ENCODE measurements at places on chromosomes 1 and 21.

GRCh38 chr1:27724961-27725373 is 794 bp upstream of the FAM76A start:
- DNase-seq: no peak

GRCh38 chr1:184075055-184076029 is 23.8 kb downstream of the TSEN15 start:
- DNase-seq: no peak

DNA sequence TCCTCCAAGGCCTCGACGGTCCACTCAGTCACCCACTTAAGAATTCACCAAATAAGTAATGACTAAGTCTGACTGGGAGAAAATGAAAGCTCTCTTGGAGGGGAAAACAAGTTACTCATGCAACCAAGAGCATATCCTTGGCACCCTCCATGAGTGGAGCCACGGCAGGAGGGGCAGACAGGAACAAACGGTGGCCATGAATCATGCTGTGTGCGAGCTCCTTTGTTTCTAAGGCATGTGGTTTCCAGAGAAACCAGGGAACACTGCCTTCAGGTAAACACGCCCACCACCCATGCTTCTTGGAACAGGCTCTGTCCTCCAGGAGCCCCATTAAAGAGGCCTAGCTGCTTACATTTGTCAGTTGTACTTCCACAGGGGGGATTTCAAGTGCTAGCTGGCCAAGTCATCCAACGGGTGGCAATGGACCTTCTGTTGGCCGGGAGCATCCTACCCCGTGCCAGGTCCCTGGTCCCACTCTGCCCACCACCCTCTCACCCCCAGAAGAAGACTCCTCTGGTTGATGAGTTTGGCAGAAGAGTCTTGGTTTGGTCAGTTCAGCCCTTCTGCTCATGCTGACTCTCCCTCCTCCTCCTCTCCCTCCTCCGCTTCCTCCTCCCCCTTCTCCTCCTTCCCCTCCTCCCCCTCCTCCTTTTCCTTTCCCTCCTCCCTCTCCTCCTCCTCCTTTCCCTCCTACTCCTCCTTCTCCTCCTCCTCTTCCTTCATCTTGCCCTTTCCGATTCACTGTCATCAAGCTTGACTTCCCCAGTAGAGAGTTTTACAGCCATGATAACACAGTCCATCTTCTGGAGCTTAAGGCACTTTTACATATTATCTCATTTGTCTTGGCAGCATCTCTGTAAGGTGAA is 107.6 kb downstream of the CCDC185 start:
- DNase-seq: no peak

GRCh38 chr1:8816264-8816663 is 1.2 kb downstream of the RERE start:
- no peak for DNase-seq

DNA sequence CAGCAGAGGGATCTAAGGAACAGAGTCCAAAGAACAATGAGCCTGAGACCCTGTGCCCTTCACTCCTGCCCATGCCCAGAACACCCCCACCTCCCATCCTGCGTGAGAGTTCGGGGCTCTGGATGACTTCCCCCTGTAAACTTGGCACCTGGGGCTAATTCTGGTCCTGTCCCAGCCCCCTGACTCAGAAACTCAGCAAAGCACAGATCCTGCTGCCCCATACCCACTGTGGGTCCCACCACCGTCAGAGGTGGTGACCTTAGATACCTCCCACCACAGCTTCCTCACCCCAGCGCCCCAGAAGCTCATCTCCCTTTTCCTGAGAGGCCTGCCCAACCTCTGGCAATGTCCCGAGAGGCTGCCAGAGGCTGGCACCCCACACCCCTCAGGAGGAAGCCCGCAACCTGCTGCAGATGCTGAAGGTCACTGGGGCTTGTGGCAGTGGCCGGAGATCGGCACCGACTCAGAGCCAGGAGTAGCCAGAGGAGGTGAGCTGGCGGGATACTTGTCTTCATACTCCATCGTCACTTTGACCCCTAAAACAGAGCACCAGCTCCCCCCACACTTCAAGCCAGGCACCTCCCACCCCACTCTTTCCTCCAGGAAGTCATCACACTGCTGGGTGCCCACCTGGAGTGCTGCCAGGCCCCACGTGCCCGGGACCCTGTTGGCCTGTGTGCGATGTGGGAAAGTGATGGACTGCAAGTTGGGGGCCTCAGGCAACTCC is 111.6 kb upstream of the IFFO2 start:
- DNase-seq: no peak

DNA sequence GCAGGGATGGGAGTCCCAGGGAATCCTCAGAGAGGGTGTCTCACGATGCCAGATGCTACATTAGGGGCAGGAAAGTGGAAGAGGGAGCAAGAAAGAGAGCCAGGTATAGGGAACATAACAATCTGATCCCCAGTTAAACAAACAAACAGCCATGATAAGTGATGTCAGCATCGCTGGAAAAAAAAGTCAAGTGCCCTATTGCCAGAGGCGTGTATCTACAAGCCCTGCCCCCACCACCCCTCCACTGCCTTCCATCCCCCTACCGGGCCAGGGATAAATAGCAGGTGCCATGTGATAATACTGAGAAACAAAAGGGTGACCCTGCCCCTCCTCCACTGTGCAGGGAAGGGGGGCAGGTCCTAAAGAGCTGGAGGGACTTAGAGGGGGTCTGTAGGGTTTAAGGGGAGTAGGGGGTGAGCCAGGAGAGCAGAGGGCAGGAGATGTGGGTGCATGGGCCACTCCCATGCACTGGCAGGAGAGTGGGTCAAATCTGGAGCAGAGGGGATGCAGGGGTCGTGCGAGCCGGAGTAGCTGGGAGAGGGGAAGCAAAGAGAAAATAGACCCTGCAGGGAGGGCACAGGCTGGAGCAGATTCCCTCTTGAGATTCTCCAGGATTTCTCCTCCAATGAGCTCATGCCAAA is 3.4 kb downstream of the SLC26A9 start:
- DNase-seq: no peak

DNA sequence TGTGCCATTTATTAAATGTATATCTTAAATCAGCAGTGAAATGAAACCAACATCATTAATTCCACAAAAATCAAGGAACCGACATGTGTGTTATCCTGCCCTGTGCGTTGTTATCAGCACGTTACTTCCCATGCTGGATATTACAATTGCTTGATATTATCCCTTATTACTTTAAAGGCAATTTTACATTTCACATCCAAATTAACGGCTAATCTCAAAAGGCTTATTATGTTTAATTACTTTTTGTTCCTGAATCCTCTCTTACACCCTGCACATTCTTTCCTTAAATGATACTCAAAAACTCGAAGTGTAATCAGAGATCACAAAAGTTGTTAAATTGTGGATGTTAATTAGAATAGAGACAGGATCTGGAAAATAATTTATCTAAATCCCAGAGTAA is 167.9 kb downstream of the DAB1 start:
- no peak for DNase-seq

DNA sequence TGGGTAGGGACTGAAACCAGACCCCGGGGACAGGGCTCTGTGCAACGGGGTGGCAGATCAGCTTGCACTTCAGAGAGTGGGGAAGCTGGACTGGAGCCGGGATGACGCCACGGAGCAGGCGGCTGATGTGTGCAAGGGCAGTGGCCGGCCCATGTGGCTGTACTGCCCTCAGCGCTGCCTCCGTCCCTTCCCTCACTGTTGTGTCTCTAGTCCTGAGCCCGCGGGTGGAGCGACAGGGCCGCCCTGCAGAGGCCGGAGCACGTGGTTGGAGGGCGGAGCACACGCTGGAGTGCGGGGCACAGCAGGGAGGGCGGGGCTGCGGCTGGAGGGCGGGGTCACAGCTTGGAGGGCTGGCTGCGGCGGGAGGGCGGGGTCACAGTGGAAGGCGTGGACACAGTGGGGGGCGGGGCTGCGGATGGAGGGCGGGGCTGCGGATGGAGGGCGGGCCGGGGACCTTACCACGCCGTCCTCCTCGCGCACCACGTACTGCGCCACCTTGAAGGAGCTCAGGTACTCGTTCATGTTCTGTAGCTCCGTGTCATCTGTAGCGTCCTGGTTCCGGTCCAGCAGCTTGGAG is 52.4 kb downstream of the CHD5 start:
- DNase-seq: peak; percentile 38

DNA sequence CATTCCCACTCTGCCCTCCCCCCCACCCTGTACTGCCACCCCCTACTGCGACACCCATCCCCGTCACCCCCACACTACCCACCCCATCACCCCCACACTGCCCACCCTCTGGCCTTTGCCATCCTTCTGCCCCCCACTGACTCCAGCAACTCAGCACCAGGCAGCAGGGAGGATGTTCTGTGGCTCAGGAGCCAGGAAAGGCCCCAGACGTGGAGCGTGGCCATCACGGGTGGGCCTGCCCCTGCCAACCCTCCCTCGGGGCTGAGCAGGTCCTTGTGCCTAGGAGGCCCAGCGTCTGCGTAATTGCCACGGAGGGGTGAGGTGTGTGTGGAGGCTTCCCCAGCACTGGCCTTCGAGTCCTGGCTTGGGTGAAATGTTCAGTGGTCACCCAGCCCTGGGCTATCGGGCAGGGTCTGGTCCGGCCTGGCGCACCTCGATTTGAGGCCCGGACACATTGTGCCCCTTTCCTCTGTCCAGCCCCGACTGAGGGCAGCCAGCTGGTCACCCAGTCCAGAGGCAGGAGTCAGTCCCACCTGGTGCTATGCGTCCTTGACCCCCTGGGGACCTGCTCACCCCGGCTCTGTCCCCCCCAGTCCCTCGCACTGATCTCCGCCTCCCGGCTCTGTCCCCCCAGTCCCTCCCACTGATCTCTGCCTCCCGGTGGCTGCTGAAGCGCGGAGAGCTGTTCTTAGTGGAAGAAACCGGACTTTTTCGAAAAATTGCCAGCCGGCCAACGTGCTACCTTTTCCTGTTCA is 23.0 kb downstream of the ARHGEF16 start:
- DNase-seq: no peak

GRCh38 chr1:55702064-55702463 is 486.9 kb upstream of the USP24 start:
- no peak for DNase-seq

- peak; percentile 37 for DNase-seq
Observed at GRCh38 chr1:150281221-150281757, 1.1 kb upstream of the CIART start.

DNA sequence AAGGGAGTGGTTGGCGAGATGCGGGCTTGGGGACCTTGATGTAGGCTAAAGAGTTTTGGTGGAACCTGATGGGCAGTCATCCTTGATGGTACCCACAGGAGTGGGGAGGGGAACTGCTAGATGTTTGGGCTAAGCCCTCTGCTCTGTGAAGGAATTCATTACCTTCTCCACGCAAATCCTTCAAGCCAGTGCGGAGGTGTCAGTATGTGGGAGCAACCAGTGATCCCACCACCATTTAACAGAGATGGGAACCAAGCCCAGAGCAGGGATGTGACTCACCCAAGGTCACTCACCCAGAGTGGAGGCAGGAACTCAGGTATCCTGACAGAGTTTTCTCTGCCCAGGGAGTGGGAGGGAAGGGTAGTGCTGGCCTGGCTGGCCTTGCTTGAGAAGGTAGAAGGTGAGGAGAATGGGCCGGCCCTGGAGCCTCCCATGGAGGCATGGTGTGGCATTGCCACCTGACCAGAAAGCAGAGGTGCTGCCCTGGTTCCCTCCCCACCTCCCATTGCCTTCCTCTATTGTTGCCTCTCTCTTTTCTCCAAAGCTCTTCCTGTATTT is 51.2 kb upstream of the STUM start:
- DNase-seq: no peak

DNA sequence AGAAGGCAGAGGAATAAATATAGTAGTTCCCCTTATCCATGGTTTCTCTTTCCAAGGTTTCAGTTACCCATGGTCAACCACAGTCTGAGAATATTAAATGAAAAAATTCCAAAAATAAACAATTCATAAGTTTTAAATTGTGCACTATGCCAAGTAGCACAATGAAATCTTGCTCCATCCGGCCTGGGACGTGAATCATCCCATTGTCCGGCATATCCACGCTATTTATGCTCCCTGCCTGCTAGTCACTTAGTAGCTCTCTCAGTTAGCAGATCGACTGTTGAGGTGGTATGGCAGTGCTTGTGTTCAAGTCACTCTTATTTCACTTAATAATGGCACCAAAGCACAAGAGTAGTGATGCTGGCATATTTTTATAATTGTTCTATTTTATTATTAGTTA is 58.6 kb upstream of the ARHGAP29 start:
- no peak for DNase-seq

DNA sequence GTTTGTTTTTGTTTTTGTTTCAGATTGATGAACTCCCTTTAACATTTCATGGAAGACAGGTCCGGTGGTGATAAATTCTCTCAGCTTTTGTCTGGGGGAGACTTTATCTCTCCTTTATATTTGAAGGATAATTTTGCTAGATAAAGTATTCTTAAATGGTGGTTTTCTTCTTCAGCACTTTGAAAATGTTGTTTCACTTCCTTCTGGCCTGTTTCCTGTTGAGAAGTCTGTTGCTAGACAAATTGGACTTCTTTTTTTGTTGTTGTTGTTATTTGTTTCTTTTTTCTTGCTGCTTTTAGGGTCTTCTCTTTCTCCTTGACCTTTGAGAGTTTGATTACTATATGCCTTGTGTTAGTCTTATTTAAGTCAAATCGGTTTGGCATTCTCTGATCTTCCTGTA is 50.8 kb downstream of the CRP start:
- no peak for DNase-seq

DNA sequence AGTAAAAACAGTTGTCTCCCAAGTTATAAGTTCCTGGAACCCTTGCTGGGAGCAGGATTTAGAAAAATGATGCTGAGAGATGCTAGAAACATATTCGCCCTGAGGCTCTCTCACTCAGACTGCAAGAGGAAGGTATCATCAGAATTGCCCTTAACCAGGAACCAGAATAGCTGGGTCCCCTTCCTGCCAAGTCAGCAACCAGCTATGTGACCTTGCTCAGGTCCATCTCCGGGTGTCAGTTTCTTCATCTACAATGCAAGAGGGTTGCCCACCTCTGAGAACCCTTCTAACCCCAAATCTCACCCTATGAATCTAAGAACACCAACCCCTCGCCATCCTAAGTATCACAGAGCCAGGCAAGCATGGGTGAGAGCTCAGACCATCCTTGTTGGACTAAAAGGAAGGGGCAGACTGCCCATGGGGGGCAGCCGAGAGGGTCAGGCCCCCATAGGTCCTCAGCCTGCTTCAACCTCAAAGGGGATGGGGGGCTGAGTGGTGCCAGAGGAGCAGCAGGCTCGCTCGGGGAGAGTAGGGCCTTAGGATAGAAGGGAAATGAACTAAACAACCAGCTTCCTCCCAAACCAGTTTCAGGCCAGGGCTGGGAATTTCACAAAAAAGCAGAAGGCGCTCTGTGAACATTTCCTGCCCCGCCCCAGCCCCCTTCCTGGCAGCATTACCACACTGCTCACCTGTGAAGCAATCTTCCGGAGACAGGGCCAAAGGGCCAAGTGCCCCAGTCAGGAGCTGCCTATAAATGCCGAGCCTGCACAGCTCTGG is 390 bp upstream of the S100A9 start:
- no peak for DNase-seq

- DNase-seq: no peak
Observed at GRCh38 chr1:15882665-15883064, 35.2 kb downstream of the SPEN start.

- DNase-seq: no peak
Observed at GRCh38 chr1:219412772-219413171, 200.1 kb downstream of the ZC3H11B start.

DNA sequence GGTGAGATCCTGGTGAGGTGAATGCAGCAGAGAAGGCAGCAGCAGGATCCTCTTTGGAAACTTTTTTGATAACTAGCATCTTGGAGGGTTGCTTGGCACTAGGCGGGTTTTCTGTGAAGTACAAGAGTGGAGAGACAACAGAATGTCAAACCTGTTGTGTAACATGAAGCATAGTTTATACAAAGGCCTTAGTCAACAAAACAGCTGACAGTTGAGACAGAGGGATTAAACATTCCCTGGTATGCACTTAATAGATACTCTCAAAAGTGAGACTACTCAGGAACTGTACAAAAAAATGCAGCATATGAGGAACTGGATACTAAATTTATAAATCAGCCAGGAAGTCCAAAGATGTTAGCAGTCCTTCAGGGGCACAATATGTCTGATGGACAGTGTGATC is 16.4 kb upstream of the CCDC17 start:
- no peak for DNase-seq
